ENCODE measurements at places on chromosomes 2 and 18.

DNA sequence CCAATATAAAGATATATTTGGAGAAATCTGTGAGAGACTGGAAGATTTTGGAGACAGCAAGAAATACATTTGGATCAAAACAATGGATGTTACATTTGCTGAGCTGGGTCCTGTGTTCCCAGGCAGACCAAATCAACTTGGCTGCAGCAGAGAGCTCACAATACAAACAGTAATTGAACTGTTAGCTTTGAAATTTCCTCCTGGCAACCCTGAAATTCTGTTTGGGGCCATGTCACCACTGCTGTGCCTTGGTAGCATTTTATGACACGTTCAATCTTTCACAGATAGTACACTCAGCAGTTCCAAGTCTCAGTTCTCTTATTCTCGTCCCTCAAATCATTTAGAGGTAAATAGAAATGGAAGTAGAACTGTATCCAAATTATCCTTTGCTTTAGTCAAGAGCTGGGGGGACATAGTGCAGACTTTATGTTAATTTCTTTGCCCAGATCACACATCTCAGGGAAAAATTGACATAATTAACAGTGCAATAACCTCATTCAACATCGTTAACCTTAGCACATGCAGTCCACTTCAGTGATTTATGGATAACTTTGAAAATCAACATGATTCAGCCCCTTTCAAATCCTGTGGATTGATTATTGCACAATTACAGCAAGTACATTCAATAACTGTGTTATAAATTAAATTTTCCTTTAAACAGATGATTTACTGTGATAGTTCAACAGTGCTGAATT lies 277.4 kb upstream of the MC4R start:
- no peak for DNase-seq

- no peak for DNase-seq
Measured at GRCh38 chr2:38233231-38233983, 143.7 kb downstream of the ATL2 start.

DNA sequence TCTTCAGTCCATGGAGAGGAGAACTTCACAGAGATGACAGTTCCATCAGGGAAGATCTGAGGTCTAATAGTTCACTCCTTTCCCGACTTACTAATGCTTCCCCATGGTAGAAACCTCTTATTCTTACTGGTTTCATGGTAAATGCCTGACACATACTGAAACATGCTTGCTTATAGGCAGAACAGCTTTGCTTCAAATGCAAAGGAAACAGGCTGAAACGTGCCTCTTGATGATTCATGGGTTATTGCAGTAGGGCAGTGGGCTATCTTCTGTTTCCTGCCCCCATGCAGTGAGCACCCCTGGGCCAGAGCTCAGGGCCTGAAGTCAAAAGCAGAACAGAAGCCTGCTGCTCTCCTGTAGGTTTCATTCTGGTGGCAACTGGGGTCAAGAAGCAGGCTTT lies 223.5 kb downstream of the RDH14 start:
- no peak for DNase-seq

DNA sequence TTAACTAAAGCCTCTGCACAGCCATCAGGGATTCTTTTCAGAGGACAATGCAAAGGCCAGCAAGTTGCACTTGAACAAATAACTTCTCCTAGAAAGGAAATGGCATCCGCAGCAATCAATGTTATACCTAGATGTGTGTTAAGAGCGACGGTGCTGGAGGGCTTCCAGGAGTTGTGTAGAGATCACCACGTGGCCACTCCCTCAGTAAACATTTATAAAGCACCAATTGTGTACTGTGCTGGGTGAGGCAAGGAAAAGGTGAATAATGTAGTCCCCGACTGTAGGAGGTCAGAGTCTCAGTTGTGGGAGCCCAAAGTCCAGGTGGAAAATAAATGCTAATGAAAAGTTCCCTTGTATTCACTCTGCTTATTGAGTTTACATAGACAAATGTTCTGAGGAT lies 135.0 kb downstream of the ALK start:
- no peak for DNase-seq

Measured in retinal pigment epithelial cell (primary cell).